ENCODE measurements at places on chromosomes 12 and 14. TPM values are rescaled to one million over a fixed set of nuclear protein-coding genes. Genes with fewer than 3 reads are reported as not detected.

PIGH gene
- total RNA-seq: 26.1 TPM

MOAP1 gene
- total RNA-seq: 16.7 TPM

SERPINA12 gene
- not detected for total RNA-seq

CCDC197 gene
- not detected for total RNA-seq

POTEG gene
- not detected for total RNA-seq

GLIPR1L1 gene
- not detected for total RNA-seq

GDF3 gene
- total RNA-seq: not detected
